Activated T-helper 2 cell treated with anti-CD3 and anti-CD28 coated beads, Interferon-gamma antibody, Interleukin-2, Interleukin-4, amounts not matched to agents 10 μg/mL and 5 μg/mL and 100 μg/mL, durations not matched to agents 14 hours and 24 hours and 36 hours (primary cell): ENCODE measurements at places on chromosomes 12 and 14. TPM values are rescaled to one million over a fixed set of nuclear protein-coding genes. Genes with fewer than 3 reads are reported as not detected.

SYCP3 gene
- total RNA-seq = 0.50 and 0.92 TPM in 2 replicates

SDR9C7 gene
- not detected in 2 replicates for total RNA-seq

ESRRB gene
- total RNA-seq = 0.23 TPM in 2 replicates

DTX1 gene
- total RNA-seq = 0.16 TPM in 1 of 2 replicates, not detected in the other

TFCP2 gene
- total RNA-seq = 42.2 and 44.2 TPM in 2 replicates
